ENCODE measurements at places on chromosomes 1 and 21.

DNA sequence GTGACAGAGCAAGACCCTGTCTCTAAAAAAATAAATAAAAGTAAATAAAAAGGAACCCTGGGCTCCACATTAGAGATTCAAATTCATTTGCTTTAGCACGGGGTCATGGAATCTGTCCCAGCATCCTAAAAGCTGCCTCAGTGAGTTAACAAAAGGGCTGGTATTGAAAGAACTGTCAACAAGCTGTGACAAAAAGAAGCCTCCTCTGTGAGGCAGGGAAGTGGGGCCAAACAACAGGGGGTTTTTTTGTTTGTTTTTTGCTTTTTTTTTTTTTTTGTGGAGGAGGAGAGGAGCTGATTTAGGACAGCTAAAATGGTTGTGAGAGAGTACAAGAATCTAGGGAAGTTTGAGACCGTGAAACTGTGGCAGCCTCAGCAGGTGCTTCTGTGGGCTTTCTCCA is 115.7 kb downstream of the LIPI start:
- no peaks in the 10 kb centered on the region for H3K36me3 ChIP-seq
- no peak for DNase-seq
- no peaks in the 10 kb centered on the region for H3K4me1 ChIP-seq
- H3K4me3 ChIP-seq: no peak overlapping the region
- H3K27me3 ChIP-seq: no peaks in the 10 kb centered on the region

- no peaks in the 10 kb centered on the region for H3K36me3 ChIP-seq
- no peaks in the 10 kb centered on the region for H3K27me3 ChIP-seq
- H3K4me1 ChIP-seq: no peaks in the 10 kb centered on the region
- no peak for DNase-seq
Observed at GRCh38 chr1:117142200-117142599, 20.7 kb upstream of the TRIM45 start.

GRCh38 chr1:205396967-205397616 is 24.8 kb downstream of the LEMD1 start:
- H3K27ac ChIP-seq: no peak overlapping the region
- DNase-seq: no peak
- no peaks in the 10 kb centered on the region for H3K4me1 ChIP-seq
- H3K36me3 ChIP-seq: no peaks in the 10 kb centered on the region

DNA sequence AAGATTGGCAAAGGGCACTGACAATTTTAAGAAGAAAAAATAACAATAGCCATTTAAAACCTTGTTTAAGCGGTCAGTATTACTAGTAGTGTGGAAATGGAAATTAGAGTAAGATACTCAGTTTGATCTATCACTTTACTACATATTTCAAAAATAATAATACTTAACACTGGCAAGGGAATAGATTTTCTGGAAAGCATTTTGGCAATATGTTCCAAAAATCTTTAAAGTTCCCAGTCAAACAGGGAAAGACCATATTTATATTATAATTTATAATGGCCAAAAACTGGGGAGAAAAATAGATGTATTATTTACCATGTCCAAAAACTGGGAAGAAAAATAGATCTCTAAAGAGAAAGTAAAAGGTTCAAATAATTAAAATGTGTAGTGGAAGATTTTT is 28.6 kb upstream of the C1orf21 start:
- no peak overlapping the region for H3K27ac ChIP-seq
- H3K4me1 ChIP-seq: no peaks in the 10 kb centered on the region
- H3K27me3 ChIP-seq: no peaks in the 10 kb centered on the region
- no peaks in the 10 kb centered on the region for H3K36me3 ChIP-seq
- DNase-seq: no peak
- no peak overlapping the region for H3K4me3 ChIP-seq

- DNase-seq: no peak
- H3K4me3 ChIP-seq: no peak overlapping the region
- no peaks in the 10 kb centered on the region for H3K36me3 ChIP-seq
- H3K27ac ChIP-seq: no peak overlapping the region
- H3K4me1 ChIP-seq: no peaks in the 10 kb centered on the region
Observed at GRCh38 chr1:212207822-212208520, 77.2 kb upstream of the PPP2R5A start.

- H3K27me3 ChIP-seq: no peaks in the 10 kb centered on the region
- no peak for DNase-seq
- no peaks in the 10 kb centered on the region for H3K36me3 ChIP-seq
- no peak overlapping the region for H3K27ac ChIP-seq
- no peak overlapping the region for H3K4me3 ChIP-seq
- H3K4me1 ChIP-seq: peaks cover 7% of the 10 kb centered on the region
Observed at GRCh38 chr1:85504417-85504816, 39.5 kb upstream of the DDAH1 start.

GRCh38 chr1:204345438-204345841 is 14.3 kb downstream of the PLEKHA6 start:
- H3K27me3 ChIP-seq: no peaks in the 10 kb centered on the region
- no peak for DNase-seq
- no peak overlapping the region for H3K4me3 ChIP-seq
- no peak overlapping the region for H3K27ac ChIP-seq

- no peak overlapping the region for H3K4me3 ChIP-seq
- H3K4me1 ChIP-seq: no peaks in the 10 kb centered on the region
- H3K27ac ChIP-seq: no peak overlapping the region
- no peaks in the 10 kb centered on the region for H3K36me3 ChIP-seq
- H3K27me3 ChIP-seq: no peaks in the 10 kb centered on the region
Observed at GRCh38 chr1:47757226-47757975, 239.8 kb downstream of the TRABD2B start.

- no peak overlapping the region for H3K4me3 ChIP-seq
- H3K36me3 ChIP-seq: peaks cover 24% of the 10 kb centered on the region
- H3K4me1 ChIP-seq: no peaks in the 10 kb centered on the region
- H3K27me3 ChIP-seq: no peaks in the 10 kb centered on the region
- no peak for DNase-seq
Observed at GRCh38 chr1:1793481-1794244, 15.4 kb upstream of the NADK start.

DNA sequence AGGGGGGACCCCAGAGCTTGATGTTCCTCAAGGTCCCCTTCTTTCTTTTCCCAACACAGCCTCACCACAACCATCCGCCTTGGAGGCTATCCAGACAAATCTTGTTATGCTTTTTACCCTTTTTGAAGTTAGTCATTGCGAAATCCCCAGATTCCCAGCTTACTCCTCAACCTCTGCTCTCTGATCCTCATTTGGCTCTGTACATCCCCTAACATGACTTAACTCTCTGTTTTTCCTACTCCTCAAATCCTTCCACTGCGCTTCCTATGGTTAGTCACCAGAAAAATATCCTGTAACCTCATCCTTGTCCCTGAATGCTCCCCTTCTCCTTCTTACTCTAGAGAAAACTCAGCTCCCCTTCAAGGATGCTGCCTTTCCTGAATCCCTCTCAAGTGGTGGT is 189.1 kb upstream of the POU3F1 start:
- H3K4me3 ChIP-seq: no peak overlapping the region
- H3K27ac ChIP-seq: no peak overlapping the region
- no peaks in the 10 kb centered on the region for H3K4me1 ChIP-seq
- H3K36me3 ChIP-seq: no peaks in the 10 kb centered on the region
- no peaks in the 10 kb centered on the region for H3K27me3 ChIP-seq
- no peak for DNase-seq

DNA sequence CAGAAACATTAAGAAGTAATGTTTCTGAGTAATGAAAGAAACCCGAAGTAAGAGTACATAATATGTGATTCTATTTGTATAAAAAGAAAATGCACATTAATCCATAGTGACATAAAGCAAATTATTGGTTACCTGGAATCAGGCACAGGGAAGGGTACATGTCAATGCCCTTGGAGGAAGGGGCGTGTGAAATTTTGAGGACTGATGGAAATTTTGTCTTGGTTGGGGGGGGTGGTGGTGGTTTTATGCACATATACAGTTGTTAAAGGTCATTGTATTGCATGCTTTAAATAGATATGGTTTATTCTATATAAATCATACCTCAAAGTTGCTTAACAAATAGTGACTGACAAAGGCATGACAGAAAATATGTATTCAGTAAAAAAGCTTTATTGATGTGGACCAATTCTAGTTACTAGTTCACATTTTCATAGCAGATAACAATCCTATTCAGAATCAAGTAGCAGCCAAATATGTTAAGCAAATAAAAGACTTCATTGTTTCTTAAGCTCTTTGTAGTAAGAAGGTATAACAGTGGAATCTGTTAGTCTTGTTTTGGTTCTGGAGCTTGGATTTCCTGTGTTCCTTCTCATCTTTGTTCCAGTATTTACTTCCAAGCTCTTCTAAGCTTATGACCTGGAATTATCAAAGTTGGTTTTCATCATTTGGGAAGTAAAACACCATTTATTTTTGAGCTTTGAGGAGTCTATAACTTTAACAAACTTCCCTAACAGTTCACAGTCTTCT is 15.1 kb downstream of the BACH1 start:
- H3K4me3 ChIP-seq: no peak overlapping the region
- peaks cover 5% of the 10 kb centered on the region for H3K4me1 ChIP-seq
- no peak for DNase-seq
- H3K36me3 ChIP-seq: no peaks in the 10 kb centered on the region
- H3K27ac ChIP-seq: no peak overlapping the region

GRCh38 chr1:58476179-58476578 is 70.3 kb downstream of the OMA1 start:
- H3K36me3 ChIP-seq: no peaks in the 10 kb centered on the region
- H3K4me3 ChIP-seq: no peak overlapping the region
- no peak for DNase-seq
- no peaks in the 10 kb centered on the region for H3K27me3 ChIP-seq
- no peaks in the 10 kb centered on the region for H3K4me1 ChIP-seq
- H3K27ac ChIP-seq: no peak overlapping the region

- no peaks in the 10 kb centered on the region for H3K4me1 ChIP-seq
- no peaks in the 10 kb centered on the region for H3K36me3 ChIP-seq
- H3K27me3 ChIP-seq: no peaks in the 10 kb centered on the region
- DNase-seq: no peak
- no peak overlapping the region for H3K4me3 ChIP-seq
Observed at GRCh38 chr1:110728388-110729001, 53.8 kb upstream of the KCNA3 start.
